ENCODE measurements at places on chromosomes 6 and 20.
A peak's percentile ranks its signal among the peaks of the same experiment; 100 is the strongest.

GRCh38 chr6:32298632-32299336, 72.9 kb downstream of the TSBP1 start:
- no peaks in the 10 kb centered on the region for H3K4me1 ChIP-seq
- no peak overlapping the region for H3K4me3 ChIP-seq
- no peak overlapping the region for H3K27ac ChIP-seq
- H3K36me3 ChIP-seq = no peaks in the 10 kb centered on the region

GRCh38 chr20:41213150-41213820, 75.9 kb downstream of the PLCG1 start:
- no peak overlapping the region for H3K27ac ChIP-seq
- H3K36me3 ChIP-seq = no peaks in the 10 kb centered on the region
- H3K27me3 ChIP-seq = no peaks in the 10 kb centered on the region
- no peak for DNase-seq
- H3K4me3 ChIP-seq = no peak overlapping the region

GRCh38 chr20:4060064-4060795, 44.9 kb upstream of the RNF24 start:
- no peak overlapping the region for H3K4me3 ChIP-seq
- no peaks in the 10 kb centered on the region for H3K27me3 ChIP-seq
- no peak overlapping the region for H3K27ac ChIP-seq
- peaks cover 9% of the 10 kb centered on the region for H3K4me1 ChIP-seq
- DNase-seq = no peak
- no peaks in the 10 kb centered on the region for H3K36me3 ChIP-seq

DNA sequence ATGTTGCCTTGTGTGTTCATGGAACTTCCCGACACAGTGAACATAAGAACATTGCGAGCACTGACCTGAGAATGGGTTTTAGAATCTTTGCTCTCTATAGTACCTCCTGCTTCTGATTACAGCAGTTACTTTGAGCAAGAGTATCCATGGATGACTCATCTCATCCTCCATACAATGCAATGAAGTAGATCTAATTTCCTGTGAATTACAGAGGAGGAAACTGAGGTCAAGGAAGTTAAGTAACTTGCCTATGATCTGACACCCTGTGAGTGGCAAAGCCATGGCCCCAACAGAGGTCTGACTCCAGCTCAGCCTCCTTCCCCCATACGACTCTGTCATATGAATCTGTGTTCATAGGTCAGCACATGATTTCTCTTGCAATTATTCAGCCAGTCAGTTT, 518.1 kb downstream of the TFAP2A start:
- no peak for DNase-seq
- no peaks in the 10 kb centered on the region for H3K36me3 ChIP-seq
- H3K4me3 ChIP-seq = no peak overlapping the region
- no peaks in the 10 kb centered on the region for H3K4me1 ChIP-seq
- H3K27ac ChIP-seq = no peak overlapping the region

GRCh38 chr20:33651562-33652048, 10.5 kb upstream of the C20orf144 start:
- H3K27me3 ChIP-seq = no peaks in the 10 kb centered on the region
- H3K4me3 ChIP-seq = no peak overlapping the region
- no peak overlapping the region for H3K27ac ChIP-seq
- no peak for DNase-seq
- no peaks in the 10 kb centered on the region for H3K4me1 ChIP-seq

DNA sequence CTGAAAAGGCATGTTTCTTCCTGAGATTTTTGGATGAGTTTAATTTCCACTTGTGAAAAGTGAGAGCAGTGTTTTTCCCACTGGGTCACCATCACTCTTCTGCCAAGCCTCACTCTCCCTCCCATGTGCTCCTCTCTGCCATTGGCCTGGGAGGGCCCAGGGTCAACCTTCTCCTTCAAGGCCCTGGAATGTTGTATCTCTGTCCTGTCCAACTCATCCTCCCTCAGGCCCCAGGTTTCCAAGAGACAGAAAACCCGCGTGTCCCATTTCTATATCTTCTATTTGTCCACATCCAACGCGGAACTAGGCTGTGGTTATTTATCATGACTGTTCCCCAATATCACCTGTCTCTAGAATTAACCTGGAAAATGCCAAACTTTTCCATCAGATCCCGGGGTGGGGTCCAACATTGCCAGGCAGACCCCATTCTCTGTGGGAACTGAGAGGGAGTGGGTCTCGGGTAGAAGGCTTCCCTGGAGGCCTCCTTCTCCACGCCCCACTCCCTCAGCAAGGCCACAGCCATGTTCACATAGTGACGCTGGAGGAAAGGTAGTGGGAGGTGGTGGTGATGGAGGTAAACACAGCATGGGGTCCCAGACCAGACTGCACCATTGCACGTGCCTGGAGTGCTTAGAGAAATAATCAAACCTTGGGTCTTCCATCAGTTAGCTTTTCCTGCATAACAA, 173.5 kb downstream of the SCP2D1 start:
- H3K4me3 ChIP-seq = no peak overlapping the region
- H3K4me1 ChIP-seq = no peaks in the 10 kb centered on the region
- DNase-seq = no peak
- H3K27ac ChIP-seq = no peak overlapping the region

DNA sequence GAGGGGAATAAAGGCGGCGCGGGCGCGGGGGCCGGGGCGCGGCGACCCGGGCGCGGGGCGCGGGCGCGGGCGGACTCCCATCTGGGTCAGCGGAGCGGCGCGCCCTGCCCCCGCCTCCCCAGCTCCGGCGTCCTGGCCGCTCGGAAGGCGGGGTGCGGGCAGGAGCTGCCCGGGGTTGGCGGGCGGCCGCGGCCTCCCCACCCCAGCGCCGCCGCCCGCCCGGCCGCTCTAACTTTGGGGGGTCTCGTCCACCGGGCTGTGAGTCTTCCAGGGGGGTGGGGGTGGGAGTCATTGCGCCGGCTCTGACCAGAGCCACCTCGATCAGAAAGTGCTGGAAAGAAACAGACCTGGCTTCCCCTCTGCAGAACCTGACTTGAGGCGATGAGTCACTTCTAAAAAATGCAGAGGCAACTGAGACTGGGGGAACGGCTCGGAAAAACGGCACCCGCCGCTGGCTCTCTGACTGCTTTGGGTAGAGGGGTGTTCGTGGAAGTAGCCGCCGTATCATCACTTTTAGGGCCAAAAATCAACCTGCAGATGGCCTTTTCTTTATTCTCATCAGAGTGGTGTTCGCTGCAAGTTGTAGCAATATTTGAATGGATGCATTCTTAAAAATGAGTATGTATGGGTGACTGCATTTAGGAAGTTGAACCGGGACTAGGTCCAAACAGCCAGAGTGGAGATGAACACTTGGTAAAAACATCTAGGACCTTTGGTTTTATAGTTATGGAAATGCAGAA, 667 bp downstream of the CAP2 start:
- no peak overlapping the region for H3K27ac ChIP-seq
- no peaks in the 10 kb centered on the region for H3K4me1 ChIP-seq
- no peak for DNase-seq
- no peaks in the 10 kb centered on the region for H3K36me3 ChIP-seq
- H3K27me3 ChIP-seq = peaks cover 19% of the 10 kb centered on the region

DNA sequence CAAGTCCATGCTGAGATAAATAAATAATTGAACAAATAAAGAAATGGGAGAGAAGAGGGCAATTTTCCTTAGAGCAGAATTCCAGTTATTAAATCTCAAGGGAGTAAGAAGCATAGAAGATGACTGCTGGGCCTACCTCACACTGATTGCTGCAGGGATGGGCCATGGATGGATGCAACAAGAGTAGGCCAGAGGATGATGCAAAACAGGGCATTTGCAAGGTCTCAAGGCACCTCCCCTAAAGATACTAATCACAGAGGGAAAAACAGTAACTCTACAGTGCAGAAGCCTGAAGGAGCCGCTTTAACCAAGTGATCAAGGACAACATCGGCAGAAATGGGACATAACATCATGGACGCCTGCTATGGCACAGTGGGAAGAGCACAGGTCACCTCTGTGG, 1.7 kb upstream of the SCP2D1 start:
- no peak overlapping the region for H3K4me3 ChIP-seq
- no peak overlapping the region for H3K27ac ChIP-seq
- DNase-seq = no peak
- H3K36me3 ChIP-seq = no peaks in the 10 kb centered on the region

DNA sequence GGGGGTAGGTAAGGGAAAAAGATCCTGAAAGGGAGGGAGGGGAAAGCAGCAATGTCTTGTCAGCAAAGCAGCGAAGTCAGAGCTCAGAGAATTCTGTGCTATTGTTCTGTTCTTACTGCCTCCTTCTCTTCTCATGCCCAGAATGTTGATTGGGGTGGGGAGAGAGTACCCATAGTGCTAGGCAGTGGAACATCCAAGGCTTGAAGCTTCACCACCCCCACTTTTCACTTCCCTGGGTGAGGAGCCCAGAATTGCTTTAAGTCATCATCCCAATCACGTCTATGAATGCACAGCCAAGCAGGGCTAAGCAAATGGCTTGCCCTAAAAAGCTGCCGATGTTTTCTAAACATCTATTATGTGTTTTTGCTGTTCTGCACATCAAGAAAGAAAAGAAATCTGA, 16.5 kb downstream of the REPS1 start:
- H3K4me3 ChIP-seq = no peak overlapping the region
- no peak for DNase-seq
- no peaks in the 10 kb centered on the region for H3K36me3 ChIP-seq
- H3K27ac ChIP-seq = no peak overlapping the region

- DNase-seq = no peak
- no peaks in the 10 kb centered on the region for H3K36me3 ChIP-seq
- H3K4me1 ChIP-seq = no peaks in the 10 kb centered on the region
- H3K27ac ChIP-seq = no peak overlapping the region
Observed at GRCh38 chr20:23691675-23692074, 2.8 kb upstream of the CST4 start.

DNA sequence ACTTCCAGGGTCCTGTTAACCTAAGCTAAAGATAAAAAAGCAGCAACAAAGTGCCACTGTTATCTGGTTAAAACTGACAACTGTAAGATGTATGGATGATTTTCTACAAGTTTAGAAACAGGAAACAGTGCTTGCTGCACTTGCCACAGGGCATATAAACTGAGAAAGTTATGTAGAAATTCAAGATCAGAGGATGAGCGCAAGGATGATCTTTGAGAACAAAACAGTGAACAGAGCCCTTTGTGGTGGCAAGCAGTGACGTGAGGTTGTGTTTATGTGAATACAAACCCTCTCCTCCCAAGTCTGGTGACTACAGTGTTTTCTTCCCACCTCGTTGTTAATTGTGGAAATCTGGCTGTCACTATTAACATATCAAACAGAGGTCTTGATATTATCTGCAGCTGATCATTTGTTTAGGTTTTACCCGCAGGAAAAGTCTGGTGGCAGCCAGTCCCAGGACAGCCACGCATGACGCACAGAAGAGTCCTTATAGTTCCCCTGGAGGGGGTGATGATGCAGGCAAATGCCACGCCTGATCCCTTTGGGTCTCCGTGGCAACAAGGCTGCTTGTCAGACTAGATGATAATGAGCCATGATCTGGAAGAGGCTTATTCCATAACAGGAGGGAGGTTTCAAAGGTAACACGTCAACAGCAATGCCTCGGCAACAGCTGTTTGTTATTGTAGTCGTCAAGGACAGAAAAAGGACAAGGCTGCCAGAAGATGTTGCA, 43.1 kb upstream of the TNFAIP3 start:
- H3K4me3 ChIP-seq = peak overlapping the region; percentile 3
- no peaks in the 10 kb centered on the region for H3K27me3 ChIP-seq
- peak overlapping the region; percentile 100 for H3K27ac ChIP-seq
- DNase-seq = peak; percentile 93
- no peaks in the 10 kb centered on the region for H3K36me3 ChIP-seq

GRCh38 chr20:23159947-23160318, 73.8 kb upstream of the CD93 start:
- H3K4me3 ChIP-seq = no peak overlapping the region
- peaks cover 11% of the 10 kb centered on the region for H3K4me1 ChIP-seq
- no peak overlapping the region for H3K27ac ChIP-seq
- DNase-seq = no peak

DNA sequence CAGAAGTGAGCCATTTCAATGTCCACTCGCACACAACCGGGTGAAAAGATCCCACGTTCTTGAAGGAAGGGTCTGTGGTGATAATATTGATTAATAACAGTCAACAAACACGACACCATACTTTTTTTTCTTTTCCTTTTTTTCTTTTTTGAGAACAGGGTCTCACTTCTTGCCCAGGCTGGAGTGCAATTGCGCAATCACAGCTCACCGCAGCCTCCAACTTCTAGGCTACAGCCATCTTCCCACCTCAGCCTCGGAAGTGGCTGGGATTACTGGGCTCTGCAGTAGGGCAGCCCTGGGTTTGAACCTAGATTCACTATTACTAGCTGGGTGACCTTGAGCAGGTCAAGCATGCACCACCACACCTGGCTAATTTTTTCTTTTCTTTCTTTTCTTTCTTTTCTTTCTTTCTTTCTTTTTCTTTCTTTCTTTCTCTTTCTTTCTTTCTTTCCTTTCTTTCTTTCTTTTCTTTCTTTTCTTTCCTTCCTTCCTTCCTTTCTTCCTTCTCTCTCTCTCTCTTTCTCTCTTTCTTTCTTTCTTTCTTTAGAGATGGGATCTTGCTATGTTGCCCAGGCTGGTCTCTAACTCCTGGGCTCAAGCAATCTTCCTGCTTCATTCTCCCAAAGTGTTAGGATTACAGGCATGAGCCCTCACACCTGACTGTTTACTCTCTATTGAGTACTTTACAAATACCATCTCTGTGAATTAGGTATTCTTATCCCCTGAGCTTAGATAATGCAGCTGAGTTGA, 123.9 kb downstream of the SNX5 start:
- no peaks in the 10 kb centered on the region for H3K36me3 ChIP-seq
- no peak overlapping the region for H3K27ac ChIP-seq
- H3K4me1 ChIP-seq = peaks cover 2% of the 10 kb centered on the region

DNA sequence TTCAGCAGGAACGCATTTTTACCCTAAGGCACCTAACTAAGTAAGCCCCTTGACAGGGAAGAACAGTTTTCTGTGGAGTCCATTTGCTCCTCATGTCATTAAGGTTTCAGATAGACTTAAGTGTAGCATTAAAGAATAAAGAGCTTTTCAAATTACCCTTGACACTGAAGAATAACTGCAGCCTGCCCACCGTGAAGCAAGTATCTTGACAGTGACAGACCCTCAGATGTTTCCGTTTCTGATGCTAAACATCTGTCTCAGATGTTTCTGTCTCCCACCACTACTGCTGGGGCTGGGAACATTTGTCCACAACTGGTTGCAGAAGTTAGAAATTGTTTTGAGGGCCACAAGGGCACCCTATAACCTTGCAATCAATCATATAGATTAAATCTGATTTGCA, 50.0 kb downstream of the SNAP25 start:
- H3K36me3 ChIP-seq = no peaks in the 10 kb centered on the region
- no peaks in the 10 kb centered on the region for H3K4me1 ChIP-seq
- H3K27me3 ChIP-seq = peaks cover 3% of the 10 kb centered on the region
- H3K4me3 ChIP-seq = no peak overlapping the region
- DNase-seq = no peak
- H3K27ac ChIP-seq = no peak overlapping the region
